ENCODE measurements at places on chromosomes 13 and 19. TPM values are rescaled to one million over a fixed set of nuclear protein-coding genes. Genes with fewer than 3 reads are reported as not detected.
A peak's percentile ranks its signal among the peaks of the same experiment; 100 is the strongest.

ICAM5 gene
- total RNA-seq: 0.32 TPM

- no peak for DNase-seq
- H3K4me3 ChIP-seq: peak overlapping the region; percentile 55
- no peaks in the 10 kb centered on the region for H3K27me3 ChIP-seq
- H3K27ac ChIP-seq: peak overlapping the region; percentile 88
Observed at GRCh38 chr19:48329167-48329891, 4.0 kb downstream of the EMP3 start.

DNA sequence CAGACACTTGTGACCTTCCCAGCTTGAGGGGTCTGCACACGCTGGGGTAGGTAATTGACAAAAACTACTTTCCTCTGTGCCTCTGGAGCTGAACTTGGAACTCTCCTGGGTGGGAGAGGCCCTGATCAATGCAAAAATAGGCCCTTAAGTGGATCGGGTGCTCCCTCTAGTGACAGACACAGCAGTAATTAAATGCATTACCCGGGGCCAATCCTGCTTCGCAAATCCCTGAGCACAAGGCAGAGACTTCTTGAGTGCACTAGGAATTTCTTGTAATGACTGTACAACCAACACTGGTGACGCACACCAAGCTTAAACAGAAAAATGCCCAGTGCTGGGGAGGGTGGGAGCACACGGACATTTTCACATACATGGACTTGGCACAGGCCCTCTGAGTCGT, 10.6 kb upstream of the UBE2S start:
- H3K27ac ChIP-seq: no peak overlapping the region
- H3K27me3 ChIP-seq: peaks cover 3% of the 10 kb centered on the region
- H3K36me3 ChIP-seq: no peaks in the 10 kb centered on the region
- H3K4me3 ChIP-seq: no peak overlapping the region
- peak; percentile 43 for DNase-seq

WDR88 gene
- total RNA-seq: not detected

- H3K36me3 ChIP-seq: no peaks in the 10 kb centered on the region
- no peak for DNase-seq
- no peaks in the 10 kb centered on the region for H3K27me3 ChIP-seq
- no peak overlapping the region for H3K4me3 ChIP-seq
Observed at GRCh38 chr13:113140677-113141600, 17.5 kb upstream of the PROZ start.

KLK10 gene
- not detected for total RNA-seq

DNA sequence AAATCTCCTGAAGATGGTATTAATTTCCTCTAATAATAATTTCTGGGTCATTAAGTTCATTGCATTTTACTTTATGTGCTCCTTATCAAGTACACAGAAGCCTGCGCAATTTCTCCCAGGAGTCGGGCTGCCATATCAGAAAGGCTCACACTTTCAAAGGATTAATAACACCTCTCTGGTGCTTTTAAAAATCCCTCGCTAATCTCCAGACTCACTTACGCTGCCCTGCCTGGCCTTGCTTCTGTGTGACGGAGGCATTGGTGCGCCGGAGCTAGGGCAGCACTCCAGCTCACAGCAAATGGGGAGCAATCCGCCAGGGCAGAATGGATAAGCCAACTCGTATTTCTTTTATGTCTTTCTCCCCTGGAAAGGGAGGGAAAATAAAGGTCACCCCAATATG, 300.8 kb downstream of the EFNB2 start:
- H3K4me1 ChIP-seq: no peaks in the 10 kb centered on the region
- no peak for DNase-seq
- no peak overlapping the region for H3K27ac ChIP-seq
- no peak overlapping the region for H3K4me3 ChIP-seq
- H3K36me3 ChIP-seq: no peaks in the 10 kb centered on the region

ZNF837 gene
- total RNA-seq: 0.17 TPM

CEACAM6 gene
- total RNA-seq: not detected

HS6ST3 gene
- total RNA-seq: 0.57 TPM

CLEC11A gene
- 3.8 TPM for total RNA-seq

- peaks cover 30% of the 10 kb centered on the region for H3K4me1 ChIP-seq
- H3K4me3 ChIP-seq: no peak overlapping the region
- no peaks in the 10 kb centered on the region for H3K27me3 ChIP-seq
- no peaks in the 10 kb centered on the region for H3K36me3 ChIP-seq
Observed at GRCh38 chr13:30805603-30806011, 70.3 kb downstream of the ALOX5AP start.

BORA gene
- total RNA-seq: 1.2 TPM

MYO1F gene
- 5.0 TPM for total RNA-seq

TNFAIP8L1 gene
- total RNA-seq: 2.8 TPM

ZNF728 gene
- total RNA-seq: 6.0 TPM

GRCh38 chr19:48967346-48968178, 2.5 kb downstream of the FTL start:
- H3K36me3 ChIP-seq: peaks cover 57% of the 10 kb centered on the region
- H3K4me1 ChIP-seq: peaks cover 56% of the 10 kb centered on the region
- DNase-seq: no peak
- H3K27me3 ChIP-seq: no peaks in the 10 kb centered on the region

- no peaks in the 10 kb centered on the region for H3K36me3 ChIP-seq
- H3K4me3 ChIP-seq: peak within 1 kb of the TSS; percentile 56
- no peak for DNase-seq
- H3K27me3 ChIP-seq: no peaks in the 10 kb centered on the region
- peak within 1 kb of the TSS; percentile 62 for H3K27ac ChIP-seq
- peaks cover 13% of the 10 kb centered on the region for H3K4me1 ChIP-seq
Observed at GRCh38 chr19:38264486-38265212, at the start of gene SPINT2. Gene SPINT2, plus strand, starts transcription at chr19:38264573. Its CDS starts 320 bp downstream, at chr19:38264893.

P2RY11 gene
- 6.3 TPM for total RNA-seq

DNA sequence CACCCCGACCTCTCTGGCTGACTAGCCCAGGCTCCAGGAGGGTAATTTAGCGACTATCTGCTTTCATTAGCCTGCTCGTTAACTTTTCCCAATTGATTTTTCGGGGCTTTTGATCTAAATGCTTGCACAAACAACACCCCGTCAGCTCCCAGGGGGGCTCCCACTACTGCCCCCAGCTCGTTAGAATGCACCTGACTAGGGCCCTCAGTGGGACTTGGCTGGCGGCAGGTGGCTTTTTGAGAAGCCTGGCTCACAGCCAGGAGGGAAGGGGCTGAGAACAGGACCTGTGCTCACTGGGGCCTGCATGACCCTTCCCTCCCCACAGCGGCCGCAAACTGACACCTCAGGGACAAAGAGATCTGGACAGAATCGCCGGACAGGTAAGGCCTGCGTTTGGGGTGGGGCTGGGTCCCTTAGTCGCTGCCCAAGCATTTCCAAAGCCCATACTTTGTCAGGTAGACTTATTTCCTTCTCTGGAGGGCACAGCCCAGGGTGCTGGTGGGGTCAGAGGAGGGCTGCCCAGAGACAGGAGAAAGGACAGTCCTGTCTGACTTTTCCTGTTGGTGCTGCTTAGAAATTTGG, 7.6 kb upstream of the CD79A start:
- H3K4me1 ChIP-seq: peaks cover 35% of the 10 kb centered on the region
- no peak for DNase-seq
- no peak overlapping the region for H3K4me3 ChIP-seq
- H3K36me3 ChIP-seq: peaks cover 65% of the 10 kb centered on the region
- no peak overlapping the region for H3K27ac ChIP-seq

GRCh38 chr13:21511849-21512248, 52.7 kb upstream of the ZDHHC20 start:
- H3K4me1 ChIP-seq: no peaks in the 10 kb centered on the region
- H3K4me3 ChIP-seq: no peak overlapping the region
- DNase-seq: no peak
- peaks cover 31% of the 10 kb centered on the region for H3K36me3 ChIP-seq
- H3K27me3 ChIP-seq: no peaks in the 10 kb centered on the region

GRCh38 chr13:66640231-66640630, 589.9 kb downstream of the PCDH9 start:
- no peak overlapping the region for H3K27ac ChIP-seq
- H3K27me3 ChIP-seq: no peaks in the 10 kb centered on the region
- H3K4me1 ChIP-seq: no peaks in the 10 kb centered on the region
- H3K36me3 ChIP-seq: no peaks in the 10 kb centered on the region

- DNase-seq: peak; percentile 54
- H3K4me1 ChIP-seq: no peaks in the 10 kb centered on the region
- H3K36me3 ChIP-seq: no peaks in the 10 kb centered on the region
- H3K27me3 ChIP-seq: peaks cover 17% of the 10 kb centered on the region
- H3K27ac ChIP-seq: no peak overlapping the region
- H3K4me3 ChIP-seq: no peak overlapping the region
Observed at GRCh38 chr19:42184401-42184861, 33.0 kb downstream of the DEDD2 start.

DNA sequence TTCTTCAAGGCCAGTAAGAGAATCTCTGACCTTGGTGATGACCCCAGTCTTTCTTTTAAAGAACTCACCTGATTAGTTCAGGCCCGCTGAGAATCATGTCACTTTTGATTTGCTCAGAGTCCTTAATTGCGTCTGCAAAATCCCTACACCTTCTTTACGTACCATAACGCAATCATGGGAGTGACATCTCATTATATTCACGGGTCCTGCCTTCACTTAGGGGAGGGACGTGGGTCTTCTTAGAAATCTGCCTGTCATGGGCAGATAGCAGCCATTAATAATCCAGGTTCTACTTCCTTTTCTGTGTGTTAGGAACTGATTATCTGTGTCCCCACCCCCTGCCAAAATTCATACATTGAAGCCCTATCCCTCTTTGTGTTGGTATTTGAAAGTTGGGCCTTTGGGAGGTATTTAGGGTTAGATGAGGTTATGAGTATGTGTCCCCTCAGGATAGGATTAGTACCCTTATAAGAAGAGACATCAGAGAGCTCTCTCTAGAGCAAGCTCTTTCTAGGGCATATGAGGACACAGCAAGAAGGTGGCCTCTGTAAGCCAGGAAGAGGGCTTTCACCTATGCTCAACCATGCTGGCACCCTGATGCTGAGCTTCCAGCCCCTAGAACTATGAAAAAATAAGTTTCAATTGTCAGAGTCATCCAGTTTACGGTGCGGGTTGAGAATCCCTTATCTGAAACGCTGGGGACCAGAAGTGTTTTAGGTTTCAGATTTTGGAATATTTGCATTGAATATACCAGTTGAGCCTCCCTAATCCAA, 9.9 kb downstream of the TPP2 start:
- no peaks in the 10 kb centered on the region for H3K27me3 ChIP-seq
- H3K36me3 ChIP-seq: peaks cover 2% of the 10 kb centered on the region
- DNase-seq: no peak
- no peak overlapping the region for H3K4me3 ChIP-seq

DNA sequence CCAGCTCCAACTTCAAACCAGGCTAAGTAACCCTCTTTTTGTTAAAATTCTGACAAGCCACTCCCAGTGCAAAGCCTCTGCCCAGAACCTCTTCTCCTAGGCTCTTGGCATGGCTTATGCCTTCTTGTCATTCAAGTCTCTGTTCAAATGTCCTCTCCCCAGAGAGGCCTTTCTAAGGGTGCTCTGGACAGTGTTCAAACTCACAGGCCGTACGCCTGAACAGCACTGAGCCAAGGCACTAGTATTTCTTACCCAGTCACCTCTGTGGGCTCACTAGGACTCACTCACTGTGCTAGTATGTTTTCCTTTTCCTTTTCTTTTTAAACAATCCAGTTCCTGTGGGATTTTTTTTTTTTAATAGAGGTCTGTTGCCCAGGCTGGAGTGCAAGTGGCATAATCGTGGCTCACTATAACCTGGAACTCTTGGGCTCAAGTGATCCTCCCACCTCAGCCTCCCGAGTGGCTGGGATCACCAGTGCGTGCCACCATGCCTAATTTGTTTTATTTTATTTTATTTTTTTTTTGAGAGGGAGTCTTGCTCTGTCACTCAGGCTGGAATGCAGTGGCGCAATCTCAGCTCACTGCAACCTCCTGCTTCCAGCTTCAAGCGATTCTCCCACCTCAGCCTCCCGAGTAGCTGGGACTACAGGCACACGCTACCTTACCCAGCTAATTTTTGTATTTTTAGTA, 2.3 kb upstream of the ASF1B start:
- H3K27me3 ChIP-seq: no peaks in the 10 kb centered on the region
- no peaks in the 10 kb centered on the region for H3K36me3 ChIP-seq
- peak overlapping the region; percentile 92 for H3K27ac ChIP-seq
- no peak for DNase-seq
- H3K4me1 ChIP-seq: peaks cover 47% of the 10 kb centered on the region
- no peak overlapping the region for H3K4me3 ChIP-seq

DNA sequence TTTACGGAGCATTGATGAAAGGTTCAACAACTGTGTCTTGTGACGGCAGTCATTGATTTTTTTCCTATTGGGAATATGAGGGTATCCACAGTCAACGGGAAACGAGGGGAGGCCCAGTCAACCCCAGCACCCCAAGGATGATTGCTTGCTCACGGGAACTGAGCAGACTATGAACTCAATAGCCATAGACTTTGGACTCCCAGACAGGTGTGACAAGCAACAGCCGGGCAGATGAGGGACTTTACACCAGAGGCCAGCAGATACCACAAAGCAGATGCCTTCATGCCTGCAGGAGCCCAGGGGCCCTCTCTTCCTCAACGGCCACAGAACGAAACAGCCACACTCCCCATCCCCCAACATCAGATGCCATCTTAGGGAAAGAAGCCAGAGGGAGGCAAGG, 80.3 kb upstream of the FLT1 start:
- no peaks in the 10 kb centered on the region for H3K4me1 ChIP-seq
- H3K27me3 ChIP-seq: no peaks in the 10 kb centered on the region
- no peak for DNase-seq
- H3K27ac ChIP-seq: no peak overlapping the region
- no peak overlapping the region for H3K4me3 ChIP-seq
- H3K36me3 ChIP-seq: no peaks in the 10 kb centered on the region

GRCh38 chr13:23822252-23822824, 66.9 kb downstream of the MIPEP start:
- H3K36me3 ChIP-seq: peaks cover 3% of the 10 kb centered on the region
- no peaks in the 10 kb centered on the region for H3K27me3 ChIP-seq

MLLT1 gene
- 45.9 TPM for total RNA-seq

CEACAM19 gene
- total RNA-seq: 2.9 TPM
